Heart left ventricle (tissue), 16 donors: ENCODE measurements at places on chromosomes 3 and 15.
A peak's percentile ranks its signal among the peaks of the same experiment; 100 is the strongest.

GRCh38 chr15:65790694-65791334 lies 1.3 kb downstream of the DENND4A start:
- DNase-seq = no peak

GRCh38 chr3:156332304-156332703 lies 211.9 kb downstream of the KCNAB1 start:
- no peak for DNase-seq

DNA sequence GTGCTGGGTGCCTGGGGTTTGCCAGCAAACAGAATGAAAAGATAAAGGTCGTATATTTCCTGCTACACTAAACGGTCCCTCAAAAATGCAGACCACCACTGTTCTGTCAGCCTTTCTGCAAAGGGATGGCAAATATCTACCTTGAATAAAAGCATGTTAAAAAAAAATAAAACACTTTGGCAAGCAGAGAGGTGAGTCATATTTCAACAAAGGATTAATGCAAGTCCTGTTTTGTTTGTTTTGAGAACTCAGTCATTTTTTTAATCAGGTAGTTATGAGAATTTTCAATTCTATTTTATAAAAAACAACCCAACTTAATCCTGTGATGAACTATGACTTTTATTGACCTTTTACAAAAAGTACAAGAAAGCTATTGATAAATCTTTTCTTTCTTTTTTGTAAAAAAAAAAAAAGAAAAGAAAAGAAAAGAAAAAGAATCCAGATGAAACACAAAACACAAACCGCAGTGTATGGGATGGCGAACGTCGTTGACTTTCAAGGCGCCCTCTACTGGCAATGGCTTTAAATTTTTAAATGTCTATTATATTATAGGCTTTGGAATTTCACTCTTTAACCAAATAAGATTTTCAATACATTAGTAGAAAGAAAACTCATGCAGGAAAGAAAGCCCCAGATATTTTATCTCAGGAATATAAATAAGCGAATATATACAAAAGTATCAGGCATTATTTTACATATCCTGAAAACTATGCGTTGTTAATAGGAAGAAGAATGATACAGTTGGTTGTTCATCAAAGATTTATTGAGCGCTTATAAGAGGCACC lies 87.8 kb downstream of the NCEH1 start:
- DNase-seq = no peak

DNA sequence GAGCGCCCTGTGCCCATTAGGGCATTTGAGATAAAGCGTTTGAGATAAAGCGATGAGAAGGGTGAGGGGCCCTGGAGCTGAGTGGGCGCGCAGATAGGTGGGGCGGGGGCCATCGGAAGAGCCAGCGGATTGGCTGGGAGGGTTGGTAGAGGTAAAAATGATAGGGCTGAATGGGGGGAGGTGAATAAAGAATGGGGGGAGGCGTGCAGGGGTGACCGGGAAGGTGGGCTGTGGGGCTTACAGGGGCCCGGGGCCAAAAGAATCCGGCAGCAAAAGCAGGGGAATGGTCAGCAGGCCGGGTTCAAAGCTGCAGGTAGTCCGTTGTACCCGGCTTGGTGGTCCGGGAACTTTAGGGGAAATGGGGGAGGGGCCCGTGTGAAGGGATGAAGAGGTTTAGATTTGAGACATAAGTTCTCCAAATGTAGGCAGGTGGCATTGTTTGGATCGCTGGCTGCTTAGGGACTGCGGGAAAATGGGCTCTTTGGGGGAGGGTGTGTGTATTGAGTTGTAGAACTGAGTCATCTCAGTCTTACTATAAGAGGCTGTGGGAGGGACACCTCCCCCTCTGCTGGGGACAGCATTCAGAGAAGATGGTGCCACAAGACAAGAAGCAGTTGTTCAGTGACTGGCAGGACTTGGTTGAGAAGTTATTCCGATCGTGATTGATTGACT lies 610 bp downstream of the ARID3B start:
- peak; percentile 15 for DNase-seq

GRCh38 chr15:65722191-65722590 lies 69.9 kb downstream of the DENND4A start:
- DNase-seq = no peak

GRCh38 chr15:49379996-49380395 lies 43.0 kb upstream of the FGF7 start:
- no peak for DNase-seq

- DNase-seq = peak; percentile 56
Observed at GRCh38 chr3:184155644-184156521, 706 bp downstream of the DVL3 start.

DNA sequence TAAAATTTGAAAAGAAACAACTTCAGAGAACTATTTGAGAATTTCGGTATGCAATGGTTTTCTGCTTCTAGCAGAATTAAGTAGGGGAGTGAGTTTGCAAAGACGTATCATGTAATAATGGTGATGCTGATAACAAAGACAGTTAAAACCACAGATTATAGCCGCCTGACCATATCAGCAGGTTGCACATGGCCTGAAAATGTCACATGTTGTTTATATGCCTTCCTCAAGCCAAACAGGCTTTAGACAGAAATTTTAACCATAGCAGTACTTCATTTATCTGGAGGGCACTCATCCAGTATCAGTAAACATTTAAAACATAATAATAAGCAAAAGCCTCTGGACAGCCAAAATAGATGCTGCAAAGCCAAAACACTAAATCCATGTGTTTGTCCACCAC lies 131.7 kb downstream of the RYR3 start:
- no peak for DNase-seq

- no peak for DNase-seq
Observed at GRCh38 chr3:148309390-148310035, 388.2 kb upstream of the AGTR1 start.

DNA sequence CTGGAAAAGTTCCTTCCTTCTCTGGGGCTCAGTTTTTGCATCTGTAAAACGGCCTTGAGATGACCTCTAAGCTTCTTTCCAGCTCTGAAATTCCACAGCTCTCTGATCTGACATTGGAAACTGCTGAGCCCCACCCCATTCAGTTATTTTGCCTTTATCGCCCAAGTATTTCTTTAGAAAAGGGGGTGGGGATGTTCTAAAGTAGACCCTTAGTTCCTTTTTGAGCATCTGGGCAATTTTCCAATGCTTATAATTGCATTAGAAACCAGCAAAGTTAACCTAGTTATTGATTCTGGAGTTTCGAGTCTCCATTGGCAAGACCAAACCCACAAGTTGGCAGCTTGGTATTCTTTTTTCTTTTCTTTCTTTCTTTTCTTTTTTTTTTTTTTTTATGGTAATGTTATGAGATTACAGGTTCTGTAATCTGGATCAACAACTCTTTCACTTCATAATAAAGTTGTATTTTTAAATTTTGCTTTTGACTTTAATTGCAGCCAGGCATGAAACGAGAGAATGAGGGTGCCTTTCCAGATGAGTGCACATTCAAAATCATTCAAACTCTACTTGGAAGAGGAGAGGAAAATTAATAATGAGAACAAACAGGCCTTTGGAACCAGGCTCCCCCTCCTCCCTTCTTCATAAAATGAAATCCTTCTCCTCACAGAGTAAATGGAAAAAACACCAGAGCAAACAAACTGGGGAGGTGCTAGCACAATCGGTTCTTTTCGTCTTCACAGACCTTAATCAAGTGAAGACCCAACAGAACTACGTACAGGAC lies 76.8 kb upstream of the LRIG1 start:
- no peak for DNase-seq

DNA sequence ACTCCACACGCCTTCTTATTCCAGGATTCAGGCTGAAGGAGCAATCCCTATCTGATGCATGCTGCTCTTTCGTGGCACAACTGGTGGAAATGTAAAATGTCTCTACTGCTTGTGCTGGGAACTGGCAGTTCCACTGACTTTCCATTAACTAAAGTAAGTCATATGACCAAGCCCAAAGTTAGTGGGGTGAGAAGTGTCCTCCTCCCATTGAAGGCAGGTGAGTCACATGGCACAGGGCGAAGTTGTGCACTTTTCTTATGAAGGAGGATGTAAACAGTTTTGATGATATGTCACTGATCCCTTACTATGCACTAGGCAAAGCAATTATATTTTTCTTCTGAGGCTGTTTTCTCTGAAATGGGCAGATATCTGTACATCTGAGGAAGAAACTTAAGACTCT lies 51.6 kb downstream of the SLC7A14 start:
- no peak for DNase-seq

- no peak for DNase-seq
Observed at GRCh38 chr15:99211926-99212325, 37.5 kb downstream of the TTC23 start.

- DNase-seq = no peak
Observed at GRCh38 chr3:64861684-64862083, 173.9 kb upstream of the ADAMTS9 start.

GRCh38 chr3:42503957-42504333 lies 1.5 kb downstream of the VIPR1 start:
- no peak for DNase-seq

- DNase-seq = no peak
Observed at GRCh38 chr3:184259396-184259877, 1.9 kb downstream of the CAMK2N2 start.
